Stimulated activated CD8-positive, alpha-beta memory T cell treated with anti-CD3 and anti-CD28 coated beads, Interleukin-15, amount 100 ng/mL, for 4 hours (primary cell): ENCODE measurements at places on chromosomes 4 and X.

- no peak for DNase-seq
These were observed 181.3 kb upstream of the STK26 start for GRCh38 chrX:131841496-131842437.

DNA sequence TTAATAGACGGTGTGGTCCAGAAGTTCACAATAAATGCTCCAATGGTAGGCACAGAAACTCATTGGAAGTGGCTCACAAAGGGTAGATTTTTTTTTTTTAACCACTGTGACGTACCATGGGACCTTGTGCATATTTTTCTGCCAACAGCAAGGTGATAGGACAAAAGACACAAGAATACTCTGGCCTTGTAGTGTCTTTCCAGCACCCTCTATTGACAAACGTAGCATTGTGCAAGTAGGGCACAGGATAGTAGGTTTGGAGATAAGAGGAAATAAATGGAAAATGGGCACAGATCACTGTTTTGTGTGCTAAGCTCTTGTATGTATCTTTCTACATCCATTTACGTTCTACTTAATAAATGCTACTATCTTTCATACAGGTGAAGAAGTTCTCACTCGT is 2054.9 kb downstream of the PCDH7 start:
- no peak for DNase-seq

DNA sequence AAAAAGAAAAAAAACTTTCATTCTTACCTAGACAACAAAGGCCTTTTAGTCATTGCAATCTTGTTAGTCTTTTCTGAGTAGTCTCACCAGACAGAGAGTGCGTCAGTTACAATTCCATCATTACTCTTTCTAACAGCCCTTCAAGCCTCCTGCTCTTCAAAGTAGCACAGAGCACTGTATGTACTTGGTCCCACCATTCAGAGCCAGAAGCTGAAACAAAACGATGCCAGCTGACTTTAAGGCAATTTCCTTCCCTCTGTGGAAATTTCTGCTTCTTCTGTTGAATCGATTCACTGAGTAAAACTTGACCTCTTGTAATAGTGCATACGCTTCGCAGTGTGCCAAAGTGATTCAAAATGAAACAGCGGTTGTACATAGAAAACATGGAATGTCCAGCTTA is 57.7 kb upstream of the TENM3 start:
- DNase-seq, result no peak

DNA sequence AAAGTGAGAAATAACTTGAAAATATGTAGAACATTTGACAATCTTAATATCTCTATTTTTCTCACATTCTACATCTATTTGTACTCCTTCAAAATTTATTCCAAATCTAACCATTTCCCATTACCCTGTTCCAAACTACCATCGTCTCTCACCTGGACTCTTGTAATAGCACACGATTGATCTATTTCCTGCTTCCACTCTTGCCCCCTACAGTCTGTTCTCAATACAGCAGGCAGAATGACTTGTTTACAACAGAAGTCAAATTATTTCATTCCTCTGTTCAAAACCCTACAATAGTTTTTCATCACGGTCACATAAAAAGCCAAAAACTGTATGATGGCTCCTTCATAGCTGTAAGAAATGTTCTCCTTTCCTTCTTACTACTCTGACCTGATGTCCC is 21.1 kb upstream of the LUZP4 start:
- no peak for DNase-seq

- no peak for DNase-seq
These were observed 207.3 kb downstream of the FBXW7 start for GRCh38 chr4:152328582-152328981.

DNA sequence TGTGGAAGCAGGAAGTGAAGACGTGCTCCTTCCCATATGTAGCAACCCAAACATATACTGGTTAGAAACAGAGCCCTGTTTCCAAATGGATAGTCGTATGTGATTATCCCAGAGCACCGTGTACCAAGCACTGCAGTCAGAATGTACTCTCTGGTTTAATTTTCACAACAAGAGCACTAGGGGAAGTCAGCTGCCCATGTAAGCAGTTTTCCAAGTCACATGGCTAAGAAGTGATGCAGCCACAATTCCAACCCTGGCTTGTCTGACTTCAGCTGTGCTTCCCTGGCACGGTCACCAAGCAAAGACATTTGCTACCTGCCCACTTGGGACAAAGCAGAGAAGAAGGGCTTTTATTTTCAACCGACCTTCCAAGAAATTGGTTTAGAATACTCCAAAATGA is 28.2 kb upstream of the CEP135 start:
- DNase-seq, result no peak

- no peak for DNase-seq
These were observed 62.5 kb upstream of the GPR174 start for GRCh38 chrX:79081895-79082512.

DNA sequence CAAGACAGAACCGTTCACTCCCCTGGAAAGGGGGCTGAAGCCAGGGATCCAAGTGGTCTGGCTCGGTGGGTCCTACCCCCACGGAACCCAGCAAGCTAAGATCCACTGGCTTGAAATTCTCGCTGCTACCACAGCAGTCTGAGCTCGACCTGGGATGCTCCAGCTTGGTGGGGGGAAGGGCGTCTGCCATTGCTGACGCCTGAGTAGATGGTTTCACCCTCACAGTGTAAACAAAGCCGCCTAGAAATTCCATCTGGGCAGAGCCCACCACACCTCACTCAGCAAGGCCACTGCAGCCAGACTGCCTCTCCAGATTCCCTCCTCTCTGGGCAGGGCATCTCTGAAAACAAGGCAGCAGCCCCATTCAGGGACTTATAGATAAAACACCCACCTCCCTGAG is 13.4 kb upstream of the PBDC1 start:
- no peak for DNase-seq

- DNase-seq, result no peak
These were observed 173.5 kb downstream of the NPFFR2 start for GRCh38 chr4:72205298-72205697.

DNA sequence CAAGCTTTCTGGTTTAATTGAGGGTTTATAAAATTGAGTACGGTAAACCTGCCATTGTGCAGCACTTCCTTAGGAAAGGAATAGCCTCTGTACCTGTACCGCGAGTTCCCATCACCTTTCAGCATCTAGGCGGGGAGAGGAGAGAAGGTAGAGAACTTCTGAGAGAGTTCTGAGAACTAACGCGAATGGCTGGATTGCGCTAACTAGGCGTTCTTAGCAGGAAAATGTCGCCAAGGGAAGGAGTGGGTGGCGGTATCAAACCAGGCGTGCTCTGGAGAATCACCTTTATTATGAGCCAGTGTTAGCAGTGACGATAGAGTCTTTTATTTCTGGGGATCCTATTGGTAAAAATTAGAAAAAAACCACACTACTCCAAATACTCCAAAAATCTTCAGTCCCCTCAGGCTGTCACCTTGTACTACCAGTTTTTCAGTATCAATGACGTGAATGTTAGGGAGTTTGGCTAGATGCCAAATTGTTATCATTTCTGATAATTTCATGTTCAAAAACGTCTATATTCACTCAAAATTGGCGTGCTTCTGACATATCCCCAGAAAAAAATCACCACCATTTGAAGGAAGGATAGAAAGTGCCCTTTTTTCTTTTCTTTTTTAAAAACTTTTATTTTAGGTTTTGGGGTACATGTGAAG is 1.4 kb downstream of the UGT8 start:
- no peak for DNase-seq

GRCh38 chrX:119790977-119791436 is 423 bp downstream of the RPL39 start:
- DNase-seq, result peak; percentile 16

- no peak for DNase-seq
These were observed 53.6 kb downstream of the PABPC4L start for GRCh38 chr4:134147941-134148340.

DNA sequence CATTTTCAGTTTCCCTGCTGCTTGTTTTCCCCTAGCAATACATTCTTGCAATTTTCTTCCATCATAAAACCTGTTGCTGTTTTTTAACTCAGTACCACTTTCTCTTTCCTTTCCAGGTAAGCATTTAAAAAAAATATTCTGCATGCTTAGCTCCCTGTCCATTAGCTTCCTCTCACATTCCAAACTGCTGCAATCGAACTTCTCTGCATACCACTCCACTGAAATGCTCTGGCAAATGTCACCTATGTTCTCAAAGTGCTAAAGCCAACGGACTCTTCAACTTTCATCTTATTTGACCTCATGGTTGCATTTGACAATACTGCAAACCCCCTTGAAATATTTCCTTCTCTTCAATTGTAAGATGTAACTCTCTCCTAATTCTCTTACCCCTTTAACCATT is 192.7 kb downstream of the ANAPC10 start:
- DNase-seq, result no peak

DNA sequence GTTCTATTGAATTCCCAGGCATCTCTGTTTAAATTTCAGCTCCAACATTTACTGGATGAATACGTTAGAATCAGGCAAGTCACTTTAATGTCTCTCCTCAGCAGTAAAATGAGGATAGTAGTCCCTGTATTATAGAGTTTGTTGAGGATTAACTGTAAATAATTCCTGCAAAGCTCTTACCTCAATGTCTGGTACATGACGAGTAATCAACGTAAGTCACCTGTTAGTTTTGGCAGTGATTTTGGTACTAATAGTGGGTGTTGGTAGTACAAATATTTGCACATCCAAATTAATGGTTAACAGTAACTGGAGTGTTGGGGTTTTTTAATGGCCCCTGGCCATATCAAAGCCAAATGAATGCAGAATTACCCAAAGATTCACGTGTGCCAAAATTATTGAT is 189.8 kb upstream of the GALNT7 start:
- DNase-seq, result no peak

DNA sequence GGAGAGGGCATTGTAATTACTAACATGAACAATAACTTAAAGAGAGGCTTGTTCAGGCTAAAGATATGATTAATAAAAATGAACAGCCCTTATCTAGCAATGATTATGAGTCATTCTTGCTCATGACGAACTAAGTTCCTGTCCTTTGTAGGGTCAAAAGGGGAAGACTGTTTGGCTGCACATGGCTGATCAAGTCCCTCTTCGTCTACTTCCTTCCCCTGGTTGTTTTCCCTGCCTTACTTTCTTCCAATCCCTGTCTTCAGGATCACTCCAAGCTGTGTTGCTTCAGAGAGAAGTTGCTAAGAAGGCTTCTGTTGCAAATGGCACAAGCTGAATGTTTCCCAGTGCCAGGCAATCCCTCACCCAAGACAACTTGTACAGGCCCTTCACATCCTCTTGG is 115.0 kb upstream of the HS3ST1 start:
- DNase-seq, result no peak

DNA sequence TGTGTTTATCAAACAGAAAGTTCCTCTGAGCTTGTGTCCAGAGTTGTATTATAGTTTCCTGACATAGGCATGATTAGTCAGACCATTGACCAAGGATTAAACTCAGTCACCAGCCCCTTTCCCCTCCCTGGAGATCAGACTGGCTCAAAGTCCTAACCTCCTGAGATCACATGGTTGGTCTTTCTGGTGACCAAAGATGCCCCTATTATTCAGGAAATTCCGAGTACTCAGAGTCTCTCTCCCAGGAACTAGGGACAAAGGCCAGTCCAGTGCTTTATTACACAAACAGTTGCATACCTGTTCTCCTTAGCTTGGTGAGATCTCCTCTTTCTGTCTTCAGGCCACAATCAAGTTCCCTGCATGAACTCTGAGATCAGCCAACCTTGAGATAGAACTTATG is 14.5 kb upstream of the ENPP6 start:
- DNase-seq, result no peak

- no peak for DNase-seq
These were observed 55.3 kb downstream of the EGF start for GRCh38 chr4:109967798-109968520.

GRCh38 chrX:71215338-71215912 is 7.6 kb upstream of the GJB1 start:
- DNase-seq, result no peak

DNA sequence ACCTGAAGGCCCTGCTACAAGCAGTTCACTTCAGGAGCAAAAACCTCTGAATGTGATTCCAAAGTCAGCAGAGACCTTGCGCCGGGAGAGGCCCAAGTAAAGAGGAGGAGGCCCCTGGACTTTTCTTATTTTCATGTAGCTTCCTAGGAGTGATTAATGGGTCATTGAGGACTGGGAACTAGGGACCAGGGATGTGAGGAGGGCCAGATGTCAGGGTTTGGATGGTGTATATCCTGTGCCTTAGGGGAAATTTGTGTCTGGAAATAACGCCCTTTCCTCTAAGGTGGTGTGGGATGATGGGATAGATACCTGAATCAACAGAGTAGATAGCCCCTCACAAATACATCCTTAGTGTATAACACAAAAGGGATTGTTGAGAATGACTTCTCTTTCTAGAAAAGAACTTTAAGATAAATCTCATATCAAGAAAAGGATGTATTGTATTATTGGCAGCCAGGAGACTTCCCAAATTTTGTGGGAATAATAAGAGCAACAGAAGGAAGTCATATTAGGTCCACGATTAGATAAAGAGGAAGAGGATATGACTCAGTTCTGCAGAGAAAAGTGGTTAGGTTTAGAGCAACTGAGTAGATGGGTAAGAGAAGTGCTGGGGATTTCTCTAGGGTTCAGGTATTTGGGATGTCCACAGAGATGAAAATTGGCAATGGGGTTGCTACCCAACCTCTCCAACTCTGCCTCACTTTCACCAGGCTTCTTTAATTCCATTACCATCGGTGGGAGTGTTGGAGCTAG is 1.1 kb downstream of the ITGB1BP2 start:
- no peak for DNase-seq

GRCh38 chr4:80271801-80272200 is 5.3 kb downstream of the FGF5 start:
- DNase-seq, result no peak

- DNase-seq, result no peak
These were observed 47.2 kb upstream of the HS6ST2 start for GRCh38 chrX:133005616-133006015.

- DNase-seq, result no peak
These were observed 135.3 kb downstream of the CPZ start for GRCh38 chr4:8727546-8728510.

- no peak for DNase-seq
These were observed 62.3 kb upstream of the SHOX start for GRCh38 chrX:568311-568710.

DNA sequence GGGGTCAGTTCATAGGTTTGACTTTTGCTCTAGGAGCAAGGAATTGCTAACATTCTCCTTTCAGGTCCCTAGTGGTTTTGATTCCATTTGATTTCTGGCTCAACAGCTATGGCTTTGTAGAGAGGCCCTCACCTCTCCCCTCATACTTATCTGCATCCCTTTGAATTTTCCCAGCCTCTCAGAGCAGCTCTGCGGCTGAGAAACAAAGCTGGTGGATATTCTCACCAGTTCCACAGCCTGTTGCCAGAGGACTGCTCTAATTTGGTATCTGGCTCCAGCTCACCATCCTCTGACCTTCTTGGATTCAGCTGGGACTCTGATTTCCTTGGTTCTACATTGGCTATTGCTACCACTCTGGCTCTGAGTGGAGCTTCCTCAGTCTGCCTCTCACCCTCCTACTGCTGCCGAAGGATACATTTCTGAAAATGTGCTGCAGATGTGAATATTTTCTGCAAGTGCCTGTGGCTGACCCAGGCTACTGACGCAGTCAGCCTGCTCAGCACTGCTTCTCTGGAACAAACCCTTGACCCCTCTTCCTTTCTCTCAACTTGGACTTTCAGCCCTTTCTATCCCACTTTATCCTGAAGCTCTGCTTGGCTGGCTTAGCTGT is 110.9 kb upstream of the ENPEP start:
- DNase-seq, result no peak

GRCh38 chrX:53235566-53235965 is 10.6 kb upstream of the KDM5C start:
- no peak for DNase-seq
